Frontal cortex (tissue), 4 donors: ENCODE measurements at places on chromosomes 2 and 18. TPM values are rescaled to one million over a fixed set of nuclear protein-coding genes. Genes with fewer than 3 reads are reported as not detected.

- no peak for DNase-seq
These were observed 49.7 kb downstream of the SEPTIN10 start for GRCh38 chr2:109563980-109564550.

- DNase-seq: no peak
These were observed 175.7 kb upstream of the HAAO start for GRCh38 chr2:42967959-42968674.

DNA sequence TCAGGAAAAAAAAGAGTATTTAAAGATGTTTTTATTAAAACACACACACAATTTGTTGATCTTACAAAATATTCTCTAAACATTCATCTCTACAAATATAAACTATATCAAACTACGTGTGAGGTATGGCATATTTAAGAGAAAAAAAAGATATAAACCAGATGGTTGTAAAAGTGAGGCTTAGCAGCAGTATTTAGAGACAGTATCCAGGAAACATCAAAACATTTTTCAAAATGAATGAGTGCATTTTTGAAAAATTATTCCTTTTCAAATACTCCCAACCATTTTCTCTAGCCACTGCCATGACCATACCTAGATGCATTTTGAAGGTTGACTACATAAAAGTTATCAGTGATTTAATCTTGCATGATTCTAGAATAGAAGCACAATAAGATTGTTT is 38.2 kb upstream of the RAB27B start:
- DNase-seq: no peak

- no peak for DNase-seq
These were observed 52.7 kb downstream of the TGIF1 start for GRCh38 chr18:3502650-3503049.

Gene EPB41L5
- 97.0 TPM for total RNA-seq

- DNase-seq: no peak
These were observed 126.1 kb downstream of the TCF4 start for GRCh38 chr18:55461848-55462247.

DNA sequence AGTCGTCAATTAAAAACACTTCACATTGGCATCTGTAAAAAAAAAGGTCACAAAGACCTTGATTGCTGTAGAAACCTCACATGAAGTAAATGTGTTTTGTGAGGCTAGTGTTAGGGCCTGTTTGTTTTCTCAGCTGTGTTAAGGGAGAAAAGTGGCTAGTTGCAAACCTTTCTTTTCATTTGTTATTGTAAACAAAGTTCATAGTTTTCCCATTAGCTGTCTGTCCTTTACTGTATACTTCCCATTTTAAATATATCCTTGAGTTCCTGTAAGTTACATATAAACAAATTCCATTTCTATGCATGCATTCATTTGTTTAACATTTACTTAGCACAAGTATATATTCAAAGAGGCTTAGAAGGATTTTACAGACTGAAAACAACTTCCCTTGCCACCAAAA is 1250.2 kb downstream of the LRP1B start:
- no peak for DNase-seq

Gene MOGAT1
- total RNA-seq: not detected

Gene BCL11A
- total RNA-seq: 68.1 TPM

- no peak for DNase-seq
These were observed 58.8 kb downstream of the GREB1L start for GRCh38 chr18:21300908-21301200.

Gene FAM110C
- 8.6 TPM for total RNA-seq

GRCh38 chr2:209073151-209073550 is 350.7 kb upstream of the MAP2 start:
- DNase-seq: no peak

Gene CLEC4F
- not detected for total RNA-seq

- no peak for DNase-seq
These were observed 91.7 kb upstream of the HNMT start for GRCh38 chr2:137872577-137872976.

Gene CHRND
- not detected for total RNA-seq

DNA sequence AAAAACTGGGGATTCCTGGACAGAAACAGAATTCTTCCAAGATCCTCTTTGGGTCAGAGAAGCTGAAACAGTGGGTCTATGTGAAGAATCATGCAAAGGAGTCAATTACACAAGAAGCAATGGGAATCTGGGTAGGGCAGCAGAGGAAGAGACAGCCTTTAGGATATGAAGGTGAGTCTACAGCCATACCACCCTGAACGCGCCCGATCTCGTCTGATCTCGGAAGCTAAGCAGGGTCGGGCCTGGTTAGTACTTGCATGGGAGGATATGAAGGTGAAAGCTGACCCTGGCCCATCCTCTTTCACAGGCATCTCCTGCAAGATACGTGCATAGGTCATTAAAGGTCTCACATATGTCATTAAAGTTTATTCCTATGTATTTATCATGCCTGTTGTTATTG is 1080.9 kb upstream of the FANCL start:
- no peak for DNase-seq

DNA sequence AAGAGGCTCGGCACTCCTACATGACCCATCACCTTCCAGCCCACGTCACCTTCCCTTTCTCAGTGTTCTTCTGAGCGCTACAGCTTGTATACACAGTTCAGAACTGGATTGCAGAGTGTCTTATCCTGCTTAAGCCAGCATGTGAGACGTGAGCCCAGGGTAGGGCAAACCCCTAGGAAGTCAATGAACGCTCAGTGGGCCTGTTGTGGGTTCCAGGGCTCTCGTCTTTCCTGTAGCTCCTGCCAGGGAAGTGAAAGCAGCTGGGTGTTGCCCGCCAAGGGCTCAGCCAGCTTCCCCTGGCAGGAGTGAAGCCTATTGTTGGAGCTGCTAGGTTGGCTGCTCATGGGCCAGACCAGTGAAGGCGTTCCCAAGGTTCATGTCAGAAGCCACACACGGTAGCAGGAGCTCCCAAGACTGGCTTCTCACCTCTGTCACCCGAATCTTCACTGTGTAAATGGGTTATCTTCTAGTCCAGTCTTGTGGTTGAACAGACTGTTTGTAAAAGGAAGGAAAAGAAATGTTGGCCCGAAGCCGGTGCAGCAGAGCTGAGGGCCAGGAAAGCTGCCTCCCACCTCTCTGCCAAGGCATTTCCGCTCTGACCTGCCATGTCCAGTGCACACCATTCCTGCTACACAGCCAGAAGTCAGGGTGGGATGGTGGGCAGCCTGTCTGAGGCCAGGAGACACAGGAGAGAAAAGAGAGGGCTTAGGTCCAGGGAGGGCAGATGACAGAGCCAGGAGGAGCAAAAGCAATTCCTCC is 69.6 kb upstream of the RMDN2 start:
- no peak for DNase-seq

Gene DSC2
- total RNA-seq: 5.3 TPM

DNA sequence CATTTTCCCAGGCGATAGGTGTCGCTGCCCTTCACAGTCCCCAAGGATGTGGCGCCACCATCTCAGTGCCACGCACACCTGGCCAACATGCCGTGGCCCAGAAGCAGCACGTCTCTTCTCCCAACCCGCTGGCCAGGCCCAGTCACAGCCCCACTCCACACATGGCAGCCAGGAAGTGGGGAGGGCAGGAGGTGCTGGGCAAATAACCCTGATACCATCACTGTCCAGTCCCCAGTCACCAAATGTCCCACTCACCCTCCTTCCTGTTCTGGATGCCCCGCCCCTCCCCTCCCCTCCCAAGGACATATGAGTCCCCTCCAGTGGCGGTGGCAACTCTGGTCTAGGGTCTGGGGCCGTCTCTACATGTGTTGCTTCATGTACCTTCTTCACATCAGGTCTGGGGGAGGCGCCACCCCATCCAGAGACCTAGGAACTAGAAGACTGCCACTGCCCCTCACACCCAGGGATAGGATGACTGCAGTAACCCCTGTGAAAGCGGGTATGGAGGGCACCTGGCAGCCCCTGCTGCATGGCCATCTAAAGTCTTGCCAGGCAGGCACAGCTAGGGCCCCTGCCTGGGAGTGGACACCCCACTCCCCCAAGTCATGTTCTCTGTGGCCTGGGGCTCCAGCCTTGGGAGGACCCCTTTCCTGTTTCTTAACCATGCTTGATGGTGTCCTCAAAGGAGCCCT is 7.3 kb upstream of the CAPN10 start:
- DNase-seq: no peak

Gene RAD51AP2
- 0.82 TPM for total RNA-seq

DNA sequence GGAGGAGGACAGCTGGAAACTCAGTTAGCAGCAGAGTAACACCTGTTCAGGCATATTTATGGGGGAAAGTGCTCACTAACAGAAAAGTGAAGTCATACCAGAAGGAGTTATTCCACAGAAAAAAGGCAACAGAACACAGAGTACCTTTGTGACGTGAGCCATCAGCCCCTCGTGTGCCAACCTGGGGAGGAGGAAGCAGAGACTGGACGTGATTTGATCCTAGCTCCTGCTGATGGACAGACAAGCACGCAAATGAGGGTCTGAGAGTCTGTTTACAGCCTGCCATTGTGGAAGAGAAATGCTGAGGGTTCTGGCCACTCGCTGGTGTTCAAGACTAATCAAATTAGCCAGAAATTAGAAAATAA is 120.7 kb downstream of the ZNF521 start:
- DNase-seq: no peak

- DNase-seq: peak; percentile 6
These were observed 413.3 kb downstream of the BCL11A start for GRCh38 chr2:60140185-60140584.

DNA sequence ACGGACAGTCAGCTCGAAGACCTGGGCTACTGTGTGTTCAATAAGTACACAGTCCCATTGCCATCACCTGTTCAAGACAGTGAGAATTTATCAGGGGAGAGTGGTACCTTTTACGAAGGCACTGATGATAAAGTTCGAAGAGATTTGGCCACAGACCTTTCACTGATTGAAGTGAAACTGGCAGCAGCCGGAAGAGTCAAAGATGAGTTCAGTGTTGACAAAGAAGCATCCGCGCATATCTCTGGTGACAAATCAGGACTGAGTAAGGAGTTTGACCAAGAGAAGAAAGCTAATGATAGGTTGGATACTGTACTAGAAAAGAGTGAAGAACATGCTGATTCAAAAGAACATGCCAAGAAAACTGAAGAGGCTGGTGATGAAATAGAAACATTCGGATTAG is 76.9 kb upstream of the UNC80 start:
- DNase-seq: no peak

Gene RNMT
- 41.2 TPM for total RNA-seq

Gene TFPI
- total RNA-seq: 27.7 TPM

DNA sequence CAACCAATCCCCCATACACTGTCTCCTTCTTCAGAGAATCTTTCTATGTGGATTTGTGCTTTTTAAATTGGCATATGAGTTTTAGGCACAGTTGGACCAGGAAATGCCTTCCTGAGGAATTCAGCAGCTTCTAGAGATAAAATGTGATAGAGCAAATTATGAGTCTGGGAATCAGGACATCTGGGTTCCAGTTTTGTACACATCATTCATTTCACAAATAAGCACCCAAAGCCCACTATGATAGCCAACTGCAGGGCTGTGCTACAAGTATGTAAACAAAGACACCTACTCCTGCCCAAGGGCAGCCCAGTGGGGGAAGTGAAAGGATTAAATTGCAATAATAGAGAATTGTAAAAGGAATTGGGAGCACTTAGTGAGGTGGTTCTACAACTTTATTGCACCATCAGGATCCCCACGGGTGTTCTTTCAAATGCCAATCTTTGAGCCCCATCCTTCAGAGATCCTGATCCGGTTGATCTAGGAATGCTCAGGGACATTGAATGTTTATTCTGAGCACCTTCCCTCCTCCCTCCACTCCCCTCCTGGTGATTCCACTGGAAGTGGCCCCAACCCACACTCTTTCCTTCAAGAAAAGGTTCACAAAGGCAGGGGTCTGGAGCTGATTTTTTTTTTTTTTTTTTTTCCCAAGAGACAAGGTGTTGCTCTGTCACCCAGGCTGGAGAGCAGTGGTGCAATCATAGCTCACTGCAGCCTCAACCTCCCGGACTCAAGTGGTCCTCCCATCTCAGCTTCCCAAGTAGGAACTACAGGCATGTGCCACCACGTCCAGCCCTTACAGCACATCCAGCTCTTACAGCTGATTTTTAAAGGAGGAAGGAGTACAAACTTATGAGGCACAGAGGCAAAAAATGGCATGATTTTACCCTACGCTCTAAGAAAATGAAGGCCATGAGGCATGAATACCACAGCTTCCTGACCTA is 11.1 kb upstream of the KCMF1 start:
- no peak for DNase-seq

- peak; percentile 3 for DNase-seq
These were observed 193.4 kb downstream of the CCDC102B start for GRCh38 chr18:68991286-68991685.

Gene HMSD
- not detected for total RNA-seq

DNA sequence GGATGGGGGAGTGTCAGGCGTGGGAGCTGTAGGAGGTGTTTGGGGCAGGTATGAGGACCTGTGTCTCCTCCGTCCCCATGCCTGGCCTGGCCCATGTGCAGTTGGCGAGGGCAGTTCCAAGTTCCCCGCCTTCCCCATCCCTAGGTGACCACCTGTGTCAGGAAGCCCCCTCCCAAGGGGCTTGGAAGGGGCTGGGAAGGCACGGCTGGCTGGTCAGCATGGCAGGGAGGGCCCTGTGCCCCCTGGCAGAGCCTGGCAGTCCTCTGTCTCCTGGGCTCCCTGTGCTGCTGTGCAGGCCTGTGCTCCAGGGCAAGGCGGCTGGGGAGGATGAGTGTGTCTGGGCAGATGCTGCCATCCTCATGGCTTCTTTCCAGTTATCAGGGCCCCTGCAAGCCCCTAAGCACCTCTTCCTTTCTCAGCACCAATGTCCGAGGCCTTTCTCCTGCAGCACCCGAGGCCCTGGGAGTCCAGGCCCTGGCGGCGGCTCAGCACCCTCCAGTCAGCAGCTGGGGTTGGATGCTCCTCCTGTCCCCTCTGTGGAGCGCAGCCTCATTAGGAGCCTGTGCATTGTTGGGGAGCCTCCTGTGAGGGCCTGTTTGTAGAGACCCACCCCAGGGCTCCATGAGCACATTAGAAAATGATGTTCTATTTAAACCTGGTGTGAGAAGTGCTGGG is 101.7 kb downstream of the FAM210A start:
- DNase-seq: peak; percentile 5

GRCh38 chr2:8861797-8862196 is 24.4 kb upstream of the KIDINS220 start:
- no peak for DNase-seq

Gene POLE4
- total RNA-seq: 17.1 TPM

DNA sequence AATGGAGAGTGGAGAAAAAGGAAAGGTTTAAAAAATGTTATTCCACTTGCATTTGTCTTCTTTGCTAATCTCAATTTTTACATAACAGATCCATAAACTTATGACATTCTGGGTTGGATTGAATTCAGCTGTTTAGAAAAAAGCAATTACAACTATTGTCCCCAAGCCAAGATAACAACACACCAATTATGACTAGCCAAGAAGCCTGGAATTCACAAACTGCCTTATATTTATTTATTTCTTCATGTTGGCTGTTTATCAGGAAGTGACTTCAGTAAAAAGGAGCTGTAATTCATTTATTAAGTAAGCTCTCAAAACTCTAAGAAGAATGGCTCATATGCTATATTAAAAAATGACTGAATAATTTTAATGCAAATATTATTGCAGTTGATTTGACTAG is 137.4 kb downstream of the CALCRL start:
- DNase-seq: no peak

Gene CXCR2
- total RNA-seq: under 0.01 TPM

DNA sequence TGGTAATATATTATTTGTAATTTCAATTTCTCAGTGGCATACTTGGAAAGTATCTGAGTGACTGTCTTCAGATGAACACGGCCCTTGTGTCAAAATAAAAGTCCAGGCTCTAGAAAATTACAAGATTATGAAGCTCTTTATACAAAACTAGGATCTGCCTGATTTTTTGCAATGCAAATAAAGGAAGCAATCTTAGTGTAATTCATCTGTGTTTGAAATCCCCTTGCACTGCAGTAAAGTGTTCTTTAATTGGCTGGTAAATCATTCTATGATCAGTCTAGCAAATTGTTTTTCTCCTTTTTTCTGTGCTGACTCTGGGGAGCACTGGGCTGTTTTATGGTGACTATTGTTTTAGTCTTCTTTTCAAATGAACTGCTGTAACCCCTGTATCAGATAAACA is 1039.0 kb downstream of the SOCS6 start:
- no peak for DNase-seq
